Activated CD4-positive, CD25-positive, alpha-beta regulatory T cell treated with anti-CD3 and anti-CD28 coated beads, Interleukin-2, amount 50 U/mL, for 16 hours (primary cell): ENCODE measurements at places on chromosomes 3 and 15.

DNA sequence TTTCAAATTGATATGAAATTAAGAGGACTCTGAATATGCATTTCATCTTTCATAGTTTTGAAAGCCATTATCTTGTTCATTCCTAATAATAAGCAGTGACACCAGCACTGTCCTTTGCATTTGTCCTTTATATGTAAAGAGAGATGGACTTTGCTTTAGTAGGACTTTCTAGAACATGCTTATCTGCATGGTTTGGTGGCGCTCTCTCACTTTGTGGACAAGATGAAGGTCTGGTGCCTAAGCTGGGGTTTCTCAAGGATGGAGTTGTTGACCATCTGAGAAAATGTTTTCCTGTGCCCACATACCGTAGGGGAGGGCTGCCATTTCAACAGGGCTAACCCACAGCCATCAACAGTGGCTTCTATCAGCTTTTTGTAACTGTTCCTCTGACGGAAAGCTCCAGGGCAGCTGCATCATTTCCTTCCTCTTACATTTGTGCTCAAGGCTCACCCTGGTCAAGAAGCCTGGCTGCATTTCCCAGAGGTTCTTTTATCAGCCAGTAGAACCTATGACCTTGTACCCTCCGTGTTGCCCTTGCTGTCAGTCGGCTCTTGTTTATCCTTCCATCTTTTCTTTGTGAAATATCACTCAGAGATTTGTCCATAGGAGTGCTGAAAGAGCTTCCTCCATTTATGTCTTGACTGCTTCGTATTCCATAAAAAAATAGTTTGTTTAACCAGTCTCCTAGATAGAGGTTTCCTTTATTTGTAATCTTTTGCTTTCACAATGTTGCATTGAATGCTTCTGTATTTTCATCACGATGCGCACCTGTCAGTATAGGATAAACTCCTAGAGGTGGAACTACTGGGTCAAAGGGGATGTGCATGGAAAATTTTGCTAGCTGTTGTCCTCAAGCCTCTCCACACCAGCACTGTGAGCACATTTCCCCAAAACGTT lies 44.6 kb downstream of the ABHD2 start:
- DNase-seq = no peak

- DNase-seq = no peak
These were observed 72.5 kb downstream of the MRPL46 start for GRCh38 chr15:88394553-88395145.

- DNase-seq = no peak
These were observed 2.0 kb upstream of the BHLHE40 start for GRCh38 chr3:4977001-4977852.

- no peak for DNase-seq
These were observed 32.2 kb upstream of the TMEM158 start for GRCh38 chr3:45258317-45258716.

DNA sequence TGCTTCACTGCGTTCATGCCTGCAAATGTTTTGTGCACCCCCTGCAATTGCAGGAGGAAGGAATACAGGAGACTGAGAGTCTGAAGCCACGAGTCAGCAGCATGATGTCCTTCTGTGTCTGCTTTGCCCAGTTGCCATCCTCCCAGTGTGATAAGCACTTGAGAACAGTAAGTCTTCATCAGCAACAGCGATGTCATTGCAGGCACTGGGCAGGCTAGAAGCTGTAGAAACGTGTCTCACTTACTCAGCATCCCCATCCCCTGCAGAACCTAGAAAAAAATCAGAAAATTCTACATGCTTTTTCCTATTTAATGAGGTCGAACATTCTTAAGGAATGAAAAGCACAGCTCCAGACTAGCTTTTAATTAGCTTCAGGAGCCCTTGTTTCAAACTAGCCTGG lies 156.5 kb upstream of the LPP start:
- DNase-seq = no peak

GRCh38 chr3:8846176-8846575 lies 76.8 kb upstream of the OXTR start:
- DNase-seq = no peak

DNA sequence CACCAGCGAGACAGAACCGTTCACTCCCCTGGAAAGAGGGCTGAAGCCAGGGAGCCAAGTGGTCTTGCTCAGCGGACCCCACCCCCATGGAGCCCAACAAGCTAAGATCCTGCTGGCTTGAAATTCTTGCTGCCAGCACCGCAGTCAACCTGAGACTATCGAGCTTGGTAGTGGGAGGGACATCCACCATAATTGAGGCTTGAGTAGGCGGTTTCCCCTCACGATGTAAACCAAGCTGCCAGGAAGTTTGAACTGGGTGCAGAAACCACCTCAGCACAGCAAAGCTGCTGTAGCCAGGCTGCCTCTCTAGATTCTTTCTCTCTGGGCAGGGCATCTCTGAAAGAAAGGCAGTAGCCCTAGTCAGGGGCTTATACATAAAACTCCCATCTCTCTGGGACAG lies 151.0 kb downstream of the MBNL1 start:
- no peak for DNase-seq

DNA sequence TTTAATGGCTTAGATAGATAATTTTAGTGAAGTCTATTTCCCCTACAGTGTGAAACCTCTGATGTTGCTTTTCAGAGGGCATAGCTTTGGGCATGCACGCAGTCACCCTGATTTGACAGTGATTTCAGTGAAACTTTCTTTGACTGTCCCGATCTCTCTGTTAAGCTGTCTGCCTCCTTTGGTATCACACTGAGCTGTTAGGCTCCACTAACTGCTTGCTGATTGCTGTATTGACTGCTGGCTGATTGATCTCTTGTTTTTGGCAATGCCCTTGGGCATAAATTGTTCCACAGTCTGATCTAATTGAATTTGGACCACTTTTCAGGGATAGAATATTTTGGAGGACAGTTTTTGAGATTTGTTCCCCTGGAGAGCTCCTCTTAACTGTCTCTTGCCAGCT lies 68.5 kb upstream of the CCDC54 start:
- DNase-seq = no peak

GRCh38 chr3:18687286-18687685 lies 262.1 kb upstream of the SATB1 start:
- DNase-seq = no peak

DNA sequence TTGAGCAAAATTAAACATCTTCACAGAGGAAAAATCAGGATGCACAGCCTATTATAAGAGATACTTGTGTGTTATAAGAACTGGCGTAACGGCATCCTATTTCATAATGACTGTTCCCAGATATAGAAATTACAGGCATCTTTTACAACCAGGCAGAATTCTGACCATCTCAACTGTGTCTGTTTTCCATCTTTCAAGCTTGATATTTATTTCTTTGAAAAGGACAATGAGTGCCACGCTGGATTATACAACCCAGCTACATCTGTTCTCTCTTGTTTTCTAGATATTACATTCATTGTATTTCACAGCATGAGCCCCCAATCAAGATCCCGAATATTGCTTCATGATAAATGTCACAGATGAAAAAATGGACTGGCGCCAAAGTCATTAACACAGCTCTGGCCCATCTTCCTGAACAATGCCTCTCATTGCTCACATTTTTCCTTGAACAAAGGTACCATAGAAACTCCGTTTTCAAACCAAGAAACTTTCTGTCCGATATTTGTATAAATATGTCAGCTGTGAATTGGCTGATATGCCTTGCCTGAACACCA lies 420.6 kb downstream of the TBL1XR1 start:
- no peak for DNase-seq

GRCh38 chr15:63322541-63322940 lies 45.1 kb downstream of the APH1B start:
- DNase-seq = no peak

DNA sequence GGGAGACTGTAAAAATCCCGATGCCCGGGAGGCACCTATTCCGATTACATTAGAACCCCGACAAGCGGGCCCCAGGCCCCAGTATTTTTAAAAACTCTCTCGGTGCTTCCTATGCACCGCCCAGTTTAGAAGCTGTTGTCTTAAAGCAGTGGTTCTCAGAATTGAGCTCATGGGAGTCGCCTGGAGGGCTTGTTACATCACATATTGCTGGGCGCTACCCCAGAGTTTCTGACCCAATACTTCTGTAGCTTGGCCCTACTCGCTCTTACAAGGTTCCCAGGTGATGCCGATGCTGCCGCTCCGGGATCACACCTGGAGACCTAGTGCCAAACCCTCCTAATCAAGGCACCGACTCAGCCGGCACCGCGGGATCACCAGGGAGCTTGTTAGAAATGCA lies 35.2 kb downstream of the CPN2 start:
- DNase-seq = no peak

GRCh38 chr3:142154186-142154585 lies 4.8 kb upstream of the TFDP2 start:
- no peak for DNase-seq

- no peak for DNase-seq
These were observed 267.0 kb upstream of the CHRM5 start for GRCh38 chr15:33701304-33701696.

DNA sequence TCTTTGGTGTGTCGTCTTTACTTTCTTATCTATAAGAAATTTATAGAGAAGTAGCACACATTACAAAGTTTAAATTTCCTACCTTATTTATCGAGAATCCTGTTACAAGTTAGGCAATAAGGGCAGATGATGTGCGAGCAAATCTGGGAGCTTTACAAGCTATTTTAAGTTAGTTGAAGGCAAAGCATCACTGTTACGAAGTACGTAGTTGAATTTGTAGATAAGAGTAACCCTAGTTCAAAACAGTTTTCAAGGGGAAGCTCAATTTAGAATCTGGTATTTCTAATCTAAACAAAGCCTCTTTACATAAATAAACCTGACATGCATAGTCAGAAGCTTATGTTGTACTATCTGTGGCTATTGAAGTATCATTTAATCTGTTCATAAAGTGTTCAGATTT lies 8.4 kb downstream of the KBTBD8 start:
- no peak for DNase-seq

GRCh38 chr15:92073044-92073785 lies 219.7 kb downstream of the SLCO3A1 start:
- no peak for DNase-seq

- DNase-seq = no peak
These were observed 743.7 kb upstream of the NECTIN3 start for GRCh38 chr3:110327870-110328269.

DNA sequence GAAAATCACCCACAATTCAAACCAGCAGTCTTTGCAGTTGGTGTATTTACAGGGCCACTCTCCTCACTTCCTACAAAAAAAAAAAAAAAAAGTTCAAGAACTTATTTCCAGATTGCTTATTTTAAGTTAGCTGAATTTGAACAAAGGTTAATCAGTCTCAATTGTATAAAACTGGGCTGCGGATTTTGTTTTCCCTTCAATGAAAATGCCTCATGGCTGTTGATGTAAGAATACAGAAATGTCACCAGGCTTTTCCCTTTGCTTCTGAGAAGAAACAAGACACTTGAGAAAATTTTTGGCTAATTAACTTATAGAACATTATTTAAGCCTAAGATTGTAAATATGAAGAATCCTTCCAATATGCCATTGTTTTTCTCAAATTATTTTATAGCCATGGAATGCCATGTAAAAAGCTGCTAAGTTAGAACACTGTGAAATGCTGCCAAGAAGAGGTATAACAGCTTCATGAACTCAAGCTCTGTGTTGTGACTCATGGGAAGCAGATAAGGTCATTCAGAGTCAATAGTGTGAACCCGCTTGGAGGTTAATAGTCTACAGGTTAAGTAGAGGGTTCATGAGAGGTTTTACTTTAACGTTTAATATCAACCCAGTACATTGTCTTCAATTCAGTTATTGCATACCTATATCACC lies 84.3 kb upstream of the ABI3BP start:
- DNase-seq = no peak

DNA sequence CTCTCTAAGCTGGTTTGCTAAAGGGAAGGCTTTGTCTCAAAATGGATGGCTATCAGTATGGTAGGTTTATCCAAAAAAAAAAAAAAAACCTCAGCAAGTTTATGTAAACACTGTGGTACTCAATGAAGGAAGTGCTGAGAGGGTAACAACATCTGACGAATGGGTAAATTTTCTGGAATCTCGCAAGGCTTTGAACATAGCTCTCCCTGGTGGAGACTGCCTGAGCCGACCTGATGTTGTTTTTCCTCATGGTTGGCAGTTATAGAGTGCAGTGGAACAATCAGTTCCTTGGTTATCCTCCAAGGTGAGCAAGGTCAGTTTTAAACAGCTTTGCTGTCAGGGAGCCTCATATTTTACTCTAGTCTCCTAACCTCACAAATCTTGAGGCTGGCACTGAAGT lies 94.6 kb downstream of the ZPLD1 start:
- no peak for DNase-seq

GRCh38 chr3:181417748-181418147 lies 294.0 kb upstream of the SOX2 start:
- DNase-seq = no peak

DNA sequence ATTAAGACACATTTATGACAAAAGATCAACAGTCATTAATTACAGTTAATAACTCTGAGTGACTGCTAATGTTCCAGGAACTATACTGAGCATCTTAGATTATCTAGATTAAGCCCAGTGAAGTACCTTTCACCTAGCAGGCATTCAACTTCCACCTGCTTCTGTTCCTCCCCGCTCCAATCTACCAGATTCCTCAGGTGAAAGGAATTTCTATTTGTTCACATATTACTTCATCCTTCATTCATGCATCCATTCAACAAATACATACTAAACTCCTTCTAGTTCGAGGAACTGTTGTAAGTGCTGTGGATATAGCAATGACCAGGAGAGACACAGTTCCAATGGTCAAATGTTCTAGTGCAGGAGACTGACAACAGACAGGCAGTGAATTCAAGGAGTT lies 139.3 kb downstream of the FILIP1L start:
- DNase-seq = no peak

DNA sequence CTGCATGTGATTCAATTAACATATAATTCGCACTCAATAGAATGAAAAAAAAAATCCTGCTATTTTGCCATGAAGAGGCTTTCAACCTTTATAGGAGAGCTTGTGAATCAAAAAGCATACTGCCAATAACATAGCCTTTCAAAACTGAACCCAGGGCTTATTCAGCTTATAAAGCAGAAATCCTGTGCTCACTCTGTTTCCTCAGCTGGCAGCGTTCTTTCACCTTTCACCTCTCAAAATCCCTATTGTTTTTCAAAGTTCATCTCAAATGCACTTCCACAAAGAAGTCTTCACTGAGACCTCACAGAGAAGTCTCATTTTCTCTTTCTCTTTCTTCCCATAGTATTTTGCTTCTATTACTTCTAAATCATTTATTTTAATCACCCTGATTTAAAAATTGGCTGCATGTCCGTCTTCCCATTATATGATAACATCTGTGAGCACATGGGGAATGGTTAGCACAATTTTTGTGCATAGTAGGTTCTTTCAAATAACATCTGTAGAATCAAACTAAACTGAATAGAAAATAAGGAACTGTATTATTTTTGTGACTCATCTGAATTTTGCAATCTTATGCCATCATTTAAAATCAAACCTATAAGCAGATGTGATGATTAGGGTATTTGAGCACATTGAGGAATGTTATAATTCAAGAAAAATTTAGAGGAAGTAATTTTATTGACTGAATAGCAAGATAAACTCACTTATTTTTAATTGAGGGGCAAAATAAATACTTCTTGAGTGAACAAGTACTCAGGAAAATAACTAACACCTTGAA lies 373.4 kb downstream of the NLGN1 start:
- no peak for DNase-seq
